Heart right ventricle (tissue), 16 donors: ENCODE measurements at places on chromosomes 12 and 14. TPM values are rescaled to one million over a fixed set of nuclear protein-coding genes. Genes with fewer than 3 reads are reported as not detected.

- no peak for DNase-seq
Observed at GRCh38 chr14:32372154-32372553, 43.1 kb downstream of the AKAP6 start.

DNA sequence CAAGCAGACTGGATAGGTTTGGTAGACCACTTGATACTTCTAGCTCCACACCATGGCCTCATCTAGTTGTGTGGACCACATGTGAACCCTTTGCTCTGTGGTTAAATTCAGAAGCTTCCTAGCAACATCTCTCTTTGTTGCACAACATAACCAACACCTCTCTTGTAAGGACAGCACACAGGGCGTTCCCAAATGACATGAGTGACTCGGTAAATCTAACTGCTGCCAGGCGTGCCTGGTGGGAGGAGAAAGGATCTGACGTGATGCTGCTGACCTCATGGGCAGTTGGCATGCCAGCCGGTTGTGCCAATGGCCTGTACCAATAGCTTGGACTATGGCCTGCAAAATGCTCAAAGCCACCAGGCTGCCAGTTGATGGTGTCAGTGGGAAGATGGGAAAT lies 93.8 kb downstream of the CPSF2 start:
- DNase-seq, result no peak

GRCh38 chr12:116336542-116337065 lies 59.1 kb upstream of the MED13L start:
- no peak for DNase-seq

DNA sequence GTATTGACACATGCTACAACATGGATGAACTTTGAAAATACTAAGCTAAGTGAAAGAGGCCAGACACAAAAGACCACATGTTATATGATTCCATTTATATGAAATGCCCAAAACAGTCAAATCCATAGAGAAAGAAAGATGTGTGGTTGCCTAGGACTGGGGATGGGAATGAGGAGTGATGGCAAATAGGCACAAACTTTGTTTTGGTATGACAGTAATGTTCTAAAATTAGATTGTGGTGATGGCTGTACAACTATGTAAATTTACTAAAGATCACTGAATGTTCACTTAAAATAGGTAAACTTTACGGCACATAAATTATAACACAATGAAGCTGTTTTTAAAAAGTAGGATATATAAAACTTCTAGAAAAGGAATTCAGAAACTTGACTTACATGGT lies 41.7 kb downstream of the PPP1R13B start:
- DNase-seq, result no peak

DNA sequence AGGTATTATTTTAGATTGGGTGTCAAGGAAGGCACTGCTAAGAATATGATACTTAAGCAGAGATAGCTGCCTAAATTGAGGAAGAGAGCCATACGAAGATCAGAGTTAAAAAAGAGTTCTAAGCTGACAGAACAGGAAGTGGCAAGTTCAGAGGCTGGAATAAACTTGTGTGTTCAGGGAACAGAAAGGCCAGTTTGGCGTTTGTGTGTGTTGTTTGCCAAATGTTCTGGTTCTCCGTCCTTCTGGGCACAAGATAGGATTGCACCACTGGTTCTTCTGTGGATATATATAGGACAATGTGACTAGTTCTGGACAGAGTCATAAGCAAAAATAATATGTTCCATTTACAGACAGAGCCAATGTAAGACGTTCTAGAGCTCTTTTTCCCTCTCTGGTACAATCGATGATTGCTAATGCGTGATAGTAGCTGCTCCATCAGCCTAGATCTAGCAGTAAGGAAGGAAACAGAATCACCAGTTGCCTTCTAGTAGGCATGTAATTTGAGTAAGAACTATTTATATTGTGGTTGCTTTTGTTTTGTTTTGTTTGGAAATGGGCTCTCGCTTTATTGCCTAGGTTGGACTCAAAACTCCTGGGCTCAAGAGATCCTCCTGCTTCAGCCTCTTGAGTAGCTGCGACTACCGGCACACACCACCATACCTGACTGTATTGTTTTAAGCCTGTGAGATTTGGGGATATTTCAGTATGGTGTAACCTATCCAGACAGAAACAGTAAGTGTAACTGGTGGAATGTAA lies 7.4 kb downstream of the BBS10 start:
- DNase-seq, result no peak

- DNase-seq, result no peak
Observed at GRCh38 chr12:52647601-52648000, 4.4 kb downstream of the KRT2 start.

- DNase-seq, result no peak
Observed at GRCh38 chr12:131709226-131709625, 1.7 kb upstream of the SFSWAP start.

DNA sequence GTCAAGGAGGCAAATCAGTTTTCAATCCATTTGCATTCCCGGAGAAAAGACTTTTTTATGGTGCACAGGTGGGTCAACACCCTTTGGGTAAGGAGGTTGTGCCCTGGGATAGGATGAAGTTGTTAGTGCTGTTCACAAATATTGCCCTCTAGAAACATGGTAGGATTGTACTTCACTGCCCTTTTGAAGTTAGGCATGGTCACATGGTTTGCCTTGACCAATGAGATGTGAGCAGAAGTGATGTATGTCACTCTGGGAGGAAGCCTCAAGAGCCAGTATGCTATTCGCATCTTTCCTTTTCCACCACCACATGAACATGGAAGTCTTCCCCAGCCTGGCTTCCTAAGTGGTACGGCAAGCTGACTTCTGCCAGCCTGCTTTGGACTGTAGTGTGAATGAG lies 182.7 kb downstream of the TMX1 start:
- DNase-seq, result no peak

GRCh38 chr14:78970677-78971076 lies 800.5 kb downstream of the NRXN3 start:
- no peak for DNase-seq

GRCh38 chr12:26422839-26423398 lies 227.5 kb downstream of the SSPN start:
- DNase-seq, result no peak

DNA sequence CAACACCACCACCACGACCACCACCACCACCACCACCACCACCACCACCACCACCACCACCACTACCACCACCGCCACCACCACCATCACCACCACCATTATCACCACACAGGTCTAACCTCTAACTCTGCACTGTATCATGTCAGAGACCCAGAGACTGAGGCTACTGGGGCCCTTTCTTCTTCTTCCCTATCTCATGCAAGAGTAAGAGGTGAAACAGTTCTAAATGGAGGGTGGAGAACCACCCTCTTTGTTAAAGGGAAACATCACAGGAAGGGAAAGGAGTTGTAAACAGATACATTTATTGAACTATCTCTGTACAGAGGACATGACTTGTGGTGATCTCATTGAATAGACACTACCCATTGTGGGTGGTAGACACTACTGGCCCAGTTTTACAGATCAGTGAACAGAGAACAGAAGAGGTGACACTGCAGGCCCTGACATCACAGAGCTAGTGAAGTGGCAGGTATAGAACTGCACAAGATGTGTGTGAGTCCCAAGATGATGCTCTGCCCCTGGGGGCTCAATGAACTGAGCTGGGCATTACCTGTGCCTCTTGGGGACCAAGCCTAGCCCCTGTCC lies 91.6 kb downstream of the FOXN3 start:
- DNase-seq, result no peak

- no peak for DNase-seq
Observed at GRCh38 chr12:83985084-83985483, 927.5 kb downstream of the SLC6A15 start.

DNA sequence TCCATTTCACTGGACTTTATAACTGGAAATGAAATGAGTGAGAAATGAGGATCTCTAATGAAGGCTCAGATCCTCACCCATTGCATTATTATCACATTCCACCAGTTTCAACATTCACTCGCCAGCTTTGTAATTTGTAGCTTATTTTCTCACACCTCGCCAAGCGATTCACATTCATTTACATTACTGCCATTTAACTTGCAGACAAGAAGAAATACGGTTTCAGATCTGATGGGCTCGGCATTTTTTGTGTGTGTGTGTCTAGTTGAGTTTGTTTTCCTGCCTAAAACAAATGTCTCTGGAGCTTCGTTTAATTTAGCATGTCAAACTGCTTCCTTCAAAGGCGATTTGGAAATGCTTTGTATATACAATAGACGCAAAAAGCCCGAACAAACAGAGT lies 132.2 kb downstream of the FLRT2 start:
- no peak for DNase-seq

DNA sequence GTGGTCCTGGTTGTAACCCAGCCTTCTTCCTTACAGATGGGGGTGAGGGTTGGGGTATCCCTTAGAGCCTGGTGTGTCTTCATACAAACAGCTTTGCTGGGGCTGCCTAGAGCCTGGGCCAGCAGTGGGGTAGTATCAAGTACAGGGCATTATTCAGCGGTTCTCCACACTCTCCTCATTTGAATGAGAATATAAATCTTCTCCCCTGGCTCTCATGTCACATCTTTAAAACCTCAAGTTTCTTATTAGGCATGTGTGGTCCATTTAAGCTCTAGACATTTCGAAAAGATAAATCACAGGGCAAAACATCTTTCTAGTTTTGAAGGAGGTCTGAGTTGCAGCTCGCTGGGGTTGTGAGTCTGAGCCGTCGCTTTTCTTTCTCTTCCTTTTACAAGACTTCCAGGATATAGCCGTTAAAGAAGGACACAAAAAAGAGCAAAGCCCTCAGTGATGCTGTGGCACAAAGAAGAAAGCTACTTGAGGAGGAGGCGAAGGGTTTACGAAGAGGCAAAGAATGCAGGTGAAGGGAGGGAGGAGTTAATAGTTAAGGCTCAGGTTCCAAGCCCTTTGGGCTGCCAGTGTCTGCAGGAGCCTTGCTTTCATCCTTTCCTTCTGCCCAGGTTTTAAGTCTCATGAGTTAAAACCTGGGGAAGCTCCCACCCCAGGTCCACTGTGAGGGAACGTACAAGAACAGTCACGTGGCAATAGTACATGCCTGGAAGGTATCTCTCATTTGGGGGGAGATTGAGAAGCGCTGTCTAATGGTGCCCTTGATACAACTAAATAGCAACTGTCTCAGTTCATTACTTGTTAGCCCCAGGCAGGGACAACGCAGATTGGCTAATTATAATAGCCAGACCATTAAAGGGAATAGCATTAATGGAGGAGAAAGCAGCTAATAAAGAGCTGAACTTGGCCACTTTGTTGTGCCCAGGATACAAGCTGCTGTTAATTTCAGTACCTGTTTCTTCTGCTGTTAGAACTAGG lies 94.2 kb downstream of the ETV6 start:
- no peak for DNase-seq

DNA sequence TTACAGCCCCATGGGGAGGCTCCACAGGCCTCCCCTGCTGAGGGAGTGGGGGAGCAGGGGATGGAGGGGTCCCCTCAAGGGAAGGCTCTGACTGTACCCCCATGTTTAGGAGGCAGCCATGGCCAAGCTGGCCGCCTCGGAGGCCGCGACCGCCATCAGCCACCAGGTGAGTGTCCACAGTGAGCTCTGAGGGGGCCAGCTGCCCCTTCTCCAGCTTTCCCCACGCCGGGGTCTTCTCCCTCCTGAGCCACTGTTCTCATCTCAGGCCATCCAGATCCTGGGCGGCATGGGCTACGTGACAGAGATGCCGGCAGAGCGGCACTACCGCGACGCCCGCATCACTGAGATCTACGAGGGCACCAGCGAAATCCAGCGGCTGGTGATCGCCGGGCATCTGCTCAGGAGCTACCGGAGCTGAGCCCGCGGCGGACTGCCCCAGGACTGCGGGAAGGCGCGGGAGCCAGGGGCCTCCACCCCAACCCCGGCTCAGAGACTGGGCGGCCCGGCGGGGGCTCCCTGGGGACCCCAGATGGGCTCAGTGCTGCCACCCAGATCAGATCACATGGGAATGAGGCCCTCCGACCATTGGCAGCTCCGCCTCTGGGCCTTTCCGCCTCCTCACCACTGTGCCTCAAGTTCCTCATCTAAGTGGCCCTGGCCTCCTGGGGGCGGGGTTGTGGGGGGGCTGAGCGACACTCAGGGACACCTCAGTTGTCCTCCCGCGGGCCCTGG lies 13.6 kb downstream of the ACADS start:
- DNase-seq, result no peak

The IRAK3 gene
- 3.6 TPM for total RNA-seq

The NUP37 gene
- 22.8 TPM for total RNA-seq

The SMIM41 gene
- total RNA-seq, result not detected

The NUMB gene
- 37.0 TPM for total RNA-seq

The RPS6KL1 gene
- 22.1 TPM for total RNA-seq

The TSPAN8 gene
- total RNA-seq, result 0.53 TPM

The ZFP36L1 gene
- total RNA-seq, result 52.9 TPM

The TBX3 gene
- total RNA-seq, result 28.1 TPM

The CCDC92 gene
- 56.5 TPM for total RNA-seq

The SLC25A3 gene
- total RNA-seq, result 1,618 TPM
